ENCODE measurements at places on chromosomes 13 and 19.

GRCh38 chr13:74891610-74892009 lies 590.4 kb downstream of the TBC1D4 start:
- DNase-seq = no peak

DNA sequence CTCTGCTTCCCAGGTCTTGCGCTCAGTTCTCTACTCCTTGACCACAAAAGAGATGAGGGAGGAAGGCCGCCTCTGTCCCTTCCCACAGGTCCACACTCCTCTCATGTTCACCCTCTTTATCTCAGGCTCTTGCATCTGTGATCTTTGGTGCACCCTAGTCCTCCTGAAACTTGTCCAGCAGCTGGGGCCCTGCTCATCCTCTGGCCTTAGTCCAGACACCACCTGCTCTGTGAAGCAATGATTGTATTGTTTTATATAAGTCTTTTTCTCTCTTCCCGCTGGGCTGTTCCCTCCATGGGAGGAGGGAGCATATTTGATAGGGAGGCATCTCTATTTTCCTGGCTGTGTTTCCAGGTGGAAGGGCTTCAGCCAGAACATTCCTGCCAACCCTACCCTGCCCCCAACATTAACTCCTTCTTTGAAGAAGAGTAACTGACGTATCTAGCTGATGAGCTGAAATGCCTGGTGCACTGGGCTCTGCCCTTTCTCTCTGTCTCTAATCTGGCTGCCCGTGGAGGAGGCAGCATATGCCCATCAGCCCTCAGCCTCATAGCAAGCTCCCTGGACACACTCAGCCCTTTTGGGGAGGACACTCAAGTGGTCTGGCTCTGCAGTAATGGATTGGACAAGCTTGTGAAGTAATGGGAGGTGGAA lies 38.2 kb upstream of the SIAH3 start:
- no peak for DNase-seq

- DNase-seq = peak; percentile 15
Observed at GRCh38 chr13:21625366-21625765, 21.4 kb upstream of the MICU2 start.

- DNase-seq = no peak
Observed at GRCh38 chr19:41769608-41770007, 14.3 kb downstream of the CEACAM6 start.

GRCh38 chr13:38398711-38399493 lies 49.3 kb downstream of the UFM1 start:
- peak; percentile 91 for DNase-seq

DNA sequence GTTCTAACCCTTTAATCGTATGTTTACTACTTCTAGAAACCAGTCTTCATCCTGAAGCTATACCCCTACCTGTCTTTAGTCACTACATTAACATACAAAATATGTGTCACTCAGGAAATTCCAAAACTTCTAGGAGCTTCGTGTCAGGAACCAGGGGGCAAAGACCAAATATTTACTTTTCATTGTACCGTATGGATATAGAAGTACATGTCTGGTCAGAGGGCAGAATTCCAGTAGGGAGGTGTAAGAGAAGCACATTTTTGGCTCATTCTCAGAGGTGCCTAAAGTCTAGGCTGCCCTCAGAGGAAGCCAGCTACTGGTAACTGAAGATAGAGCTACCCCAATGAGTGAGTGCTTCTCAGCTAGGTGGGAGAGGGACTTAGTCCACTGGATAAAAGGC lies 320.7 kb downstream of the DIAPH3 start:
- no peak for DNase-seq

GRCh38 chr19:8494158-8494557 lies 8.3 kb downstream of the PRAM1 start:
- no peak for DNase-seq

DNA sequence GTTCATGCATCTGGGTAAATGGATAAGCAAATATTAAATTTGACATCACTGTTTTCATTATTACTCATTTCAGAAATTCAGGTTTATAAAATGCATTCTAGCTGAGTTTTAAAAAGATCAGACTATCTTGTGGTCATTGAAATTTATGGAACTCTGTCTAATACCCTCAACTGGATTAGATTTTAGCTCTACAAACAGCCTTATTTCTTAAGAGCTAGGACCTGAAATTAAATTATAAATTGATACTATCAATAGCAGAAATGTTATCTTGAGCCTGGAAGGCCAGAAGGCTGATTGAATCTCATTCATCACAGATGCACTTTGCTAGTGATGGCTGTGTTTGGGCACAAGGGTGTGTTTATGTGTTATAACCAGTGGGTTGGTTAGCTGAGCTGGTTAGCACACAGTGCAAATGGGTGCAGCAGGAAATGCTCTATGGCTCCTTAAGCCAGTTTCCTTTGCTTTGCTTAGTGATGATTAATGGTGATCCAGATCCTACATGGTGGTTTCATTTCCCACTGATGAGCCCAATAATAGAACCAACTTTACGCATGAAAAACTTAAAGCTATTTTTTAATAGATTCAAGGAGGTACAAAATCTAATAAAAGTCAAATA lies 310.8 kb upstream of the KLF12 start:
- peak; percentile 29 for DNase-seq

DNA sequence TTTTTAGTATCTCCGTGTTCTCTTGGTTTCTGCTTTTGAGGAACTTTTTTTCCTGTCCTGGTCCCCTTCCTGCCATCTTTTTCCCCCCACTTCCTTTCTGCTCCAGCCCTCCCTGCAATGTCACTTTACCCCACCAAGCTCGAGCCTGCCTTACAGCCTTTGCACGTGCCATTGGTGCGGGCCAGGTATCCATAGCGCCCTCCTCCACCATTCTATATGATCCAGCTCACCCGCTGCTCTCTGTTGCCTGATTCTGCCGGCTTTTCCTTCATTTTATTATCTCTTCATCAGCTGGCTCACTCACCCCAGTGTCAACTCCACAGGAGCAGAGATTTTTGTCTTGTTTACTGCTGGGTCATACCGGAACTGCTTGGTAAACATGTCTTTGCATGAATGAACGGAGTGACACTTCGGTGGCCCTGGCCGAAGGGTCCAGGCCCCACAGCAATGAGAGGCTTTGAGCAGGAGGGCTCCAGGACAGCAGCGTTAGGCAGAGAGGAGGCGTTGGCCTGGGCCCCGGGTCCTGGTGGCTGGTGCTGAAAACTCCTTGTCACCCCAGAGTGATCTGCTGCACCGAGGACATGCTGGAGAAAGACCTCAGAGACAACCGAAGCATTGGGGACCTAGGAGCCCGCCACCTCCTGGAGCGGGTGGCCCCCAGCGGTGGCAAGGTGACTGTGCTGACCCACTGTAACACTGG lies 1.2 kb downstream of the MRI1 start:
- DNase-seq = no peak

DNA sequence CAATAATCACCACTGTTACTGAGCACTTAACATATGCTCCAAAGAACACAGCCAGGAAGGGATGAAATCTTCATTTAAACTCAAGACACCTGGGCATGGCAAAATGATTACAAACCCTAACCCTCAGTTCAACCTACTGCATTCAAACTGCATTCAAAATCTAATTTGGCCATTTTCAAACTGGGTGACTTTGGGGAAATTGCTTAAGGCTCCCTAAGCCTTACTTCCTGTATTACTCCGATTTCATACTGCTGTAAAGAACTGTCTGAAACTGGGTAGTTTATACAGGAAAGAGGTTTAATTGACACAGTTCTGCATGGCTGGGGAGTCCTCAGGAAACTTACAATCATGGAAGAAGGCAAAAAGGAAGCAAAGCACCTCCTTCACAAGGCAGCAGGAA lies 50.4 kb downstream of the CBY2 start:
- no peak for DNase-seq

GRCh38 chr13:112434937-112435523 lies 58.9 kb downstream of the SPACA7 start:
- no peak for DNase-seq

- DNase-seq = no peak
Observed at GRCh38 chr13:66530158-66530557, 700.0 kb downstream of the PCDH9 start.

DNA sequence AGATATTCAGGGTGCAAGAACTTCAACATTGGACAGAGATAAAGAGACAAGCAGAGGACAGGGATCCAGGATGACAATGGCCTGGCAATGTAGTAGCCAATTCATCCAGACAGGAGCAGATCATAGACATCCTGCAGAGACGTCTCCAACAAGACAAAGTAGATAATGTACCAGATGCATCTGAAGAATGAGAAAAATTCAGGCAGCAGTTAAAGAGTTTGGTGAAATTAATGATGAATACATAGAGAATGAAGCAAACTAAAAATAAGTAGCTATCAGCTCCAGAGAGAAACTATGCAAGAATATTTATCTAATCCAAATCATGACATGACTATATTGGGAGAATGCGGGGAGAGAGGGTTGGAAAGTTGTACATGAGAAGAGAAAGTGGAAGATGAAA lies 278.4 kb upstream of the DACH1 start:
- DNase-seq = peak; percentile 70

GRCh38 chr19:41111750-41112295 lies 2.4 kb upstream of the CYP2F1 start:
- no peak for DNase-seq

DNA sequence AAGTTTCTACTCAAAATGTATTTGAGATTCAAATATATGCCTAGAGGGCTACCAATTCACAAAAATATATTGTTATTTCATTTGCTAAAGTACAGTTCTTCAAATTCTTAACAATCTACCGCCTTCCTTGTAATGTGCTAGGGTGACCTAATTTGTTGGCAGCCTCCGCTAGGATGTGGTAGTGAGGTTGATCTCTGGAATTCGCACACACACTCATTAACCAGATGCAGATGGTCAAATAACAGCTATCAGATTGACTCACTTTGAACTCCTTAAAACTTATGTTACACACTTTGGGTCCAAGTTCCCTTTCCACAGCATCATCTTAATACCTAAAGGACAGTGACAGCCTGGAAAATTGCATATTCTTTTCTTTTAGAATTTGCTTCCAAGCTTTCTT lies 367.3 kb downstream of the DCT start:
- DNase-seq = peak; percentile 97

GRCh38 chr13:34039678-34040077 lies 221.7 kb downstream of the RFC3 start:
- DNase-seq = no peak

DNA sequence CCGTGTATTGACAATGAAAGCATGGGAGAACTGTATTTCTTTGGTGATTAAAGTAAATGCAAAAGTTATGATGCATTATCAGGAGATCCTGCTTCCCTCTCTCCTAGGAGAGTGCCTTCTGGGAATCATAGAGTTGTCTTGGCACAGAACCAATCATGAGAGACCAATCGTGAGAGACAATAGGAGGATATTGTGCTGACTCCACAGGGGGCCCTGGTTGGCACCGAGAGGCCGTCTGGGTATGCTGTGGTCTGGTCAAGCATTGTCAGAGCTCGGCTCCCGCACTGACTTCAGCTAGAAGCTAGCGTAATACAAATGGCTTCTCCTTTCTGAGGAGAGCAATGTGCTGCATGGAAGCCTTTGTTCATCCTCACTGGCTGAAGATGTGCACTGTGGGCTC lies 131.5 kb upstream of the GJB6 start:
- DNase-seq = peak; percentile 46

DNA sequence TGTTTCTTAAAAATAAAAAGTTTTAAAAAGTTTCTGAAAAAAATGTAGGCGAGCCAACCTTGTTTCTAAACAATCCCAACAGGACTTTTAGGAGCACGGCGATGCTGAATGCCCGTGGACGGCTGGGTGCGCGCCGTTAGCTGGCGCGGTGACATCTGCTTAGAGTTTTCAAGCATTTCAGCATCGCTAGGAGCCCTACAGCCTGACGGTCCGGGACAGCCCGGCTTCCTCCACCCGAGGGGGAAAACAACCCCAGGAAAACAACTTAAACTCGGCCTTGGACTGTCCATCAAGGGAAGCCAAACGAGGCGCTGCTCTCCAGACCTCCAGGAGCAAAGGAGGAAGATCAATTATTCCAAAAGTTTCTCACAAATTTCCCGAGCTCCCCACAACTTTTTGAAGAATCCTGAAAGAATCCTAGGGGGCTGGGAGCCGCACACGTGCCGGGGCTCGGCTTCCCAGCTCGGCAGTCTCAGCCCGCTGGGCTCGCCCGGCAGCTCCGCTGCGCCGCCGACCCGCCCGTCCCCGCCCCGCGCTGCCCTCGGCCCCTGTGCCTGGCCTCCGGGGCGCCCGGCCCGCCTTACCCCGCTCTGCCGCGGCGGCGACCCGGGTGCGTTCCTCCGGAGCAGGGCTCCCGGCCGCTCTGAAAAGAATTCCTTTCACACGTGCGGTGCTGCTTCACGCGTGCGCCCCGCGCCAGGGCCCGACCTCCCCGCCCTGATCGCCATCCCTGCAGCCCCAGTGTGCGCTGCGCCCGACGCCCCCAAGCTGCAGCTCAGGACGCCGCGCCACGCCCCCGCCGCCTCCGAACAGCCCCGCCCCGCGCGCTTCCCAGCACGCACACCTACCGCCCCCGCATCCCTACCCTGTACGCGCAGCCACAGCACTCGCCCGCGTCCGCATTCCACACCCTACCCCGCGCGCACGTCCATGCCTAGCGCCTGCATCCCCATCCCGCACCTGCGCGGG lies at the start of gene GJA3:
Gene GJA3 (minus strand): TSS at position 747 of the 969 bp plus-strand sequence. CDS start 17,764 bp downstream, outside the sequence.
- DNase-seq = peak; percentile 21

- peak; percentile 88 for DNase-seq
Observed at GRCh38 chr13:45162821-45163220, 38.0 kb downstream of the KCTD4 start.

- DNase-seq = peak; percentile 66
Observed at GRCh38 chr19:8505680-8506401, 3.4 kb upstream of the PRAM1 start.

GRCh38 chr19:4115050-4115817 lies 8.7 kb downstream of the MAP2K2 start:
- no peak for DNase-seq

- DNase-seq = peak; percentile 6
Observed at GRCh38 chr13:48542581-48543341, 9.9 kb upstream of the RCBTB2 start.

DNA sequence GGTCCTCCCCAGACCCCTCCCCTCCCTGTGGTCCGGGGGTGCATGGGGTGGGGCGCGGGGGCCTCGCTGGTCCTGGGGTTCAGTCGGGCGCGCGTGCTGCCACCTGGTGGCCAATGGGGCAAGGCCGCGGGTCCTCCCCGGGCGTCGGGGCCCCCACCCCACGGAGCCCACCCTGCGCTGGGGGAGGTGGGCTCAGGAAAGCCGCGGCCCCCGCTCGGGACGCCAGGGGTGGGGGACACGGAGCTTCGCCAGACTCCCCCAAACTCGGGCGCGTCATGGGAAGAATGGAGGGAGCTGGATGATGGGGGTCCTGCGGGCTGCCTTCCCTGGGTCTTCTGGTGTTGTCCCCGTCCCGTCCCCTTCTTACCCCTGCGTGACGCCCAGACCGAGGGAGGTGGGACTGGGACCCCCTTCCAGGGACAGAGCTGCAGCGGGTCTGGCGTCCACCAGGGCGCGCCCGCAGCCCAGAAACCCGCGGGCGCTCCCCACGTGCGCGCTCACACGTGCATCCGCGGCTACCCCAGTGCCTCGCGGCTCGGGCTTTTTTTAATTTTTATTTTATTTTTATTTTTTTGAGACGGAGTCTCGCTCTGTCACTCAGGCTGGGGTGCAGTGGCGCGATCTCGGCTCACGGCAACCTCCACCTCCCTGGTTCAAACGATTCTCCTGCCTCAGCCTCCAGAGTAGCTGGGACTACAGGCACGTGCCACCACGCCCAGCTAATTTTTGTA lies 19.8 kb upstream of the TCF3 start:
- peak; percentile 44 for DNase-seq

- DNase-seq = no peak
Observed at GRCh38 chr13:20494656-20495055, 31.0 kb downstream of the CRYL1 start.
